ENCODE measurements at places on chromosomes 11 and 22. TPM values are rescaled to one million over a fixed set of nuclear protein-coding genes. Genes with fewer than 3 reads are reported as not detected.

- no peak for DNase-seq
These were observed 7.3 kb downstream of the UBE2L6 start for GRCh38 chr11:57560146-57560545.

GRCh38 chr22:33919391-33920196 lies 682 bp downstream of the LARGE1 start:
- DNase-seq, result no peak

GRCh38 chr11:47523490-47524225 lies 29.3 kb downstream of the CELF1 start:
- DNase-seq, result peak; percentile 41

DNA sequence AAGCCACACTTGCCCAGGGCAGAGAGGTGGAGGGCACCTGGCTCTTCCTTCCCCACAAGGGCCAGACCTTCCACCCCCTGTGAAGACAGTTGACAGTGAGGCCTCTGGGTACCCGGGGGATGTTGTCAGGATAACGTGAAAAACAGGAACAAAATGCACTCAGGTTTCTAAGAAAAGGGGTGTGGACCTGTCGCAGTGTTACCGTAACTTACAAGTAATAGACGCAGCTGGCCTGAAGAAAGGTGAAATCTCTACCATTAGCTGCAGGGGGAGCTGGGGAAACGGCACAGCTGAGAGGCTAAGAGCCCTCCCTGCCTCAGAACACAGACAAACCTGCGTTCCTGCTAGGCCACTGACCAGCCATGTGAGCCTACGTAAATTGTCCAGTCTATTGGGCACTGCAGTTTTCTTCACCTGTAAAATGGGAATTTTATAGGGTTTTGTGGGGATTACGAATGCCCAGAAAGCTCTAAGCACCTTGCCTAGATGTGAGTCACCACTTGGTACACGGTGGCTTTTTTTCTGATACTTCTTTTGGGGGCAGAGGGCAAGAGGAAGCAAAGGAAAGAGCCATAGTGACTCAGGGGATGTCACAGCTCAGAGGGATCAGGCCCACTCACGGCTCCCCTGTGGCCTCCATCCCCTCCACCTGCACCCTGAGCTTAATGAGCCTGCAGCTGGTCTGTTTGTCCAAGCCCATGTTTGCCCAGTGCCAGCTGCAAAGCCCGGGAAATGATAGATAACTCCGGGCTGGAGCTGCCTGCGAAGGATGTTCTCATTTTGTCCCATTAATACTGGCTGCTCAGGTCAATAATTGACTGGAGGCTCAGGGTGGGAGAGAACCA lies 18.4 kb upstream of the CABP7 start:
- DNase-seq, result peak; percentile 5

GRCh38 chr11:13701506-13701905 lies 33.0 kb downstream of the FAR1 start:
- DNase-seq, result no peak

DNA sequence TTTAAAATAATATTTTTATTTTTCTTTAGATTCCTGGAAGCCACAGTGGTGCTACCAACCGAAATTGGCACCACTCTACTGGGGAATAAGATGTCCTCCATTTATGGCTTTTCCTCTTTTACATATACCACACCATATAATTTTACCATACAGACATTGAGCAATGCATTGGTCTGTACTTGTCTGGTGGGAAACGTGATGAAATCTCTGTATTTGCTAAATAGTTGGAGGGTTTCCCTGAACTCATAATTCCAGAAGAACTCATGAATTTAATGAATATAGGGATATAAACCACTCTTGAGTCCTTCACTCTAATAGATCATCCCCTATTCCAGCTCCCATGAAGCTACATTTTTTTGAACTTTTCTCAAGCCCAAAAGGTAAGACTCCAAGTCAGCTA lies 28.0 kb upstream of the MMP13 start:
- DNase-seq, result no peak

- no peak for DNase-seq
These were observed 19.8 kb upstream of the PGM2L1 start for GRCh38 chr11:74417860-74418508.

DNA sequence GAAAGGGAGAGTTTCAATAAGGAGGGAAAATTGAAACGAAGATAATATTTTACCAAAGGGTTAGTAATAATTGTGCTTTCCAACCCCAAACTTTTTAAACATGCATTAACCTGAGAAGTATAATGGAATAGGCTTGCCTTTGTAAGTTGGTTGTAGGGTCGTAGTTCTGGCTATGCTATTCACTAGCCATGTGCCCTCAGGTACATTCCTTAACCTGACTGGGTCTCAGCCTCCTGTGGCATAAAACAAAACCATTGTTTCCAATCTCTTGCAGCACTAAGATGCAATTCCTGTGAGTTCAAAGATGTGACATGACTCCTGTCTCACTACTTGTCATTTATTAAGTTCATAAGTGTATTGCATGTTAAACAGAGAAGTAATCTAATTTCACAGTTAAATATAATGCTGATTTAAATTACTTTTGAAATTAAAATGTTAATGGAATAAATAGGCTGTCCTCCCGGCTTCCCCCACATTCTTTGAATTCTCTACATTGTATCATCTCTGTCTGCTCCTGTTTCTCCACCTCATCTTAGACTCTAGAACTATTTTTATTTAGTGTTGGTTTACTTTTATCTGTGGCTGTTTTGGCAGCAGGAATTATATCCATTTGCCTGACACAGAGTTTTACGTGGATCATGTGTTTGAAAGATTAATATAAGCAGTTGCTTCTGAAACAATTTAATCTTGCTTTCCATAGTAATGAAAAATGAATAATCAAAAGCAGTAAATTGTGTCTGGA lies 216.3 kb downstream of the FAT3 start:
- no peak for DNase-seq

DNA sequence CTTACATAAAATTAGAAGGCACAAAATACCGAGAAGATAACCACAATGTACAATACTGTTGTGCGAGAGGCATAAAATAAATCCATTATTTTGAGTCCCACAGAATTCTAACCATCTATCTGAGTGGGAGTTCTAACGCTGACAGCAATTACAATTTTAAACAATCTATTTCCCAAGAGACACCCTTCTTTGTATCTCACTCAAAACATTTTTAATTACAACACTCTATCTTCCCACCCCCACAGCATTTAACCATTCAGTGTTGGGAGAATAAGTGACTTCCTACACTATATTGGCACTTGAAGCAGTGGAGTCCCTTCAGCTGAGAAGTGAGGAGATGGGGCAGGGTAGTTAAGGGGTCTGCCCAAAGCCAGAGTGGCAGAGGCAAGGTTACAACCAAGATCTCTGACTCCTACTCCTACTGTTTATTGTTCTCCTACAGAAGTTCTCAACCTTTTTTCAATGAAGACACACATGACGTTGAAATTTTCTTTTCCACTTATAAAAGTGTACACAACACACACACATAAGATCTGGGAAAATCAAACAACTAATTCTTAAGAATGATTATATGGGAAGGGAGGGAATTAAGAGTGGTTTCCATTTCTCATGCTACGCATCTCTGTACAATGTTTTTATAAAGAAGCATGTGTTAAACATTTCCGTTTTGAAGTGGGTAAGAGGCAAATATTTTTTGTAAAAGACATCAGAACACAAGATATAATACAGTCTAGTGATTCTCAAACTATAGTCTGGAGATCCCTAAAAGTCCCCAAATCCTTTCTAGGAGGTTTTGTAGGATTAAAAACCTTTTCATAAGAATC lies 10.9 kb downstream of the SLC25A17 start:
- no peak for DNase-seq

DNA sequence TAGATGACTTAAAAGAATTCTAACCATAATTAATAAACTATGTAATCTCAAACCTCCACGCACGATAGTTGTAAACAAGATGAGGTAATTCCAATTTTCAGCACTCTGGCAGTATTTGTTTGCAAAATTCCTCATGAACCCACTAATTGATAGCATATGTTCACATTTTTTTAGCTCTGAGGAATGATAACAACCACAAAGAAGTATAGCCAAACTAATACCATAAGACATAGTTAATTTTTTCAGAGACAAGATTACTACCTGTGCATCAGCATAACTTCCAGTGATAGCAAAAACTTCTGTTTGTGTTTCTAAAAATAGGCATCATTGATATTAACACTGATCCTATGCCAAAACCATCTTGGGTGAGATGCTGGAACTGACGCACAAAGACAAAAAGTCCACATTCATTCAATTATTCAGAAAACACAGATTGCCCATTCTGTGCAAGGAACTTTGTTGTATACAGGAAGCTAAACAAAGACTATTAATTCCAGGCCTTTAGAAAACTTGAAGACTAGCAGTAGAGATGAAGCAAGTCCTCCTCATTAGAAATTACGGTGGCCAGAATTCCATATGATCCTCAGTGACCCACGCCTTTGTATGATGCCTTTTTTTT lies 57.7 kb downstream of the PDGFD start:
- DNase-seq, result no peak

GRCh38 chr11:86115542-86116385 lies 46.9 kb upstream of the PICALM start:
- DNase-seq, result no peak

GRCh38 chr22:43398910-43399309 lies 12.9 kb upstream of the MPPED1 start:
- DNase-seq, result no peak

- DNase-seq, result no peak
These were observed 4.4 kb downstream of the UBASH3B start for GRCh38 chr11:122659676-122660554.

DNA sequence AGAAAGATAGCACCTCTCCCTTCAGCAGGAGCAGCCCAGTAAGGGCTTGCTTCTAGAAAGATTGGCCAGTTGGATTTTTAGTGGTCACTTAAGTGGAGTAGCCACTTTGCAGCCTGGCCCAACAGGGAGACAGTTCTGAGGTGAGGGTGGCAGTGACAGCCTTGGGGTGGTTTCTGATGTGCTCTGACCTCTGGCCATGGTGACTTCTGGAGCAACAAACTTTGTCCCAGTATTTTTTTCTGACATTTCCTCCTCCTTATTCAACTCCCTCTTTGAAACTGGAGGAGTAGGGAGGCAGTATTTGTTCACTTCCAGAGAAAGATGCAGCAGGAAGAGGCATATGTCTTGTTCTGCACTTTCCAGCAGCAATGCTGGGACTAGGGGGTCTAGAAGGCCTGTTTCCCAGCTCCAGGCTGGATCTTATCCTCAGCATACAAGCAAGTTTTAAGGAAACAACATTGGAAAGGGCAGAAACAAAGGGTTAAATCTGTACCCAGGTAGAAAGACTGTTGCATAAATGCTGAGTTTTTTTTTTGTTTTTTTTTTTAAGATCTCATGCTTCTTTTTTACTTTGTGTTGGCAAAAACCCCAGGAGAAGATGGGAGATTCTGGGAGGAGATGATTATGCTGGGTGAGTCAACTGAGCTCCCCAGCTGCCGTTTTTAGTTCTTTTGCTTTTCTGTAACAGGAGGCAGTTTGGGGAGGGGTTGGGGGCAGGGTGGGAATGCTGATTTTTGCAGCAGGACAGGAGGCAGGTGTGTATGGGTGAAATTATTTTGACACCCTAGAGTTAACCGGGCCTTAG lies 37.2 kb downstream of the RCOR2 start:
- no peak for DNase-seq

- no peak for DNase-seq
These were observed 9.9 kb downstream of the STK33 start for GRCh38 chr11:8584082-8584481.

GRCh38 chr11:128026596-128026995 lies 560.8 kb downstream of the ETS1 start:
- no peak for DNase-seq

DNA sequence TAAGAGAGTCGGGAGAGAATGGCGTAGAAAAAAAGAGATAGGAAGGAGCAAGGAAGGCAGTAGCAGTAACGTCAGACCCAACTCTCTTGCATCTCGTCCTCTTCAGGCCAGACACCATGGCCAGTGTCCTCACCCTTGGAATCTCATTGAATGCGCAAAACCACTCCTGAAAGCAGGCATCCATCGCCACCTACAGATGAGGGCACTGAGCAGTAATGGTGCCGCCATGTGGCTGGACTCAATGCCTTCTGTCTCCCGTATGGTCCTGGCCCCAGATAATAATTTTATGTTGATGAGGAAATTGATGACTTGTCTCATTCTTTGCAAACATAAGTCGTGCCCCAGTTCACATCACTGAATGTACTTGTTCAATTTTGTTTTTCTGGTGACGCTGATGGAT lies 17.8 kb upstream of the ALX4 start:
- no peak for DNase-seq

GRCh38 chr11:113894421-113894996 lies 10.1 kb upstream of the HTR3B start:
- no peak for DNase-seq

GRCh38 chr11:32139896-32140520 lies 49.1 kb downstream of the RCN1 start:
- DNase-seq, result no peak

GRCh38 chr11:69367211-69367964 lies 73.4 kb downstream of the MYEOV start:
- no peak for DNase-seq

DNA sequence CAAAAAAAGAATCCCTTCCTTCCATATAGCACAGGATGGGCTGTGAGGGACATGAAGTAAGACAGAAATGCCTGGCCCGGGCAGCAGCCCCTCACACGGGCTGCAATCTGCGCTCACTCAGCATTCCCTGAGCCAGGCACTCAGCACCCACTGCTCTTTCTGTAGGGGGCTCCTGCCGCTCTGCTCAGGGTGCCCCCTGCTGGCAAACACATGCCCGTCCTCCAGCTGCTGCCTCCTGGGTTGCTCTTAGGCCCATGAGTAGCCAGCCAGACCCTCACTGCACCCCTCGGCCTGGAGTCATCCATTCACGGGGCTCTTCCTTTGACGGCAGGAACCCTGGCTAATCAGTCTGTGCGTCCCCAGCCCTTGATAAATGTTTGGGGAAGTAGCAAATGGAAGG lies 6.9 kb downstream of the MCAT start:
- DNase-seq, result no peak

- no peak for DNase-seq
These were observed 806 bp upstream of the SMDT1 start for GRCh38 chr22:42078469-42079318.

DNA sequence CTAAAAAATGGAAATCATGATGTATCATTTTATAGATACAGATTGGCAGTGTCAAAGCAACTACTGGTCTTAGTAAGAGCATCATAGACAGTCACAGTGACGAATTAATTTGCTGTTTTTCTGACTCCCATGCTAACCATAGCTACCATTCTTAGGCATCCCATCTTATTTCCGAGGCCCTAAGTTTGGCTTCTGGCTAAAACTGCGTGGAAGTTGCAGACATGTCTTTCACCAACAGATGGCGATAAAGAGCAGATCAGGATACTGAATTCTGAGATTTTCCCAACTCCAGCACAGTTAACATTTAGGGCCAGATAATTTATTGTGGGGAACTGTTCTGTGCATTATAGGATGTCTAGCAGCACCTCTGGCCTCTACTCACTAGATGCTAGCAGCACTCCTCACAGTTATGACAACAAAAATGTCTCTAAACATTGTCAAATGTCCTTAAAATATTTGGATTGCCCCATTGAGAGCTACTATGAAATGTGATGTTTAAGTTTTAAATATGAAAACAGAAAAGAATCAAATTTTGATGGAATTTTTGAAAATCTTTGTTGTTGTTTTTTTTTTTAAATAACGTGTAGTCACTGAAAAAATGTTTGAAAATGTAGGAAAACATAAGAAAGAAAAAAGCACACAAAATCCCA lies 16.3 kb downstream of the OR2AG2 start:
- DNase-seq, result peak; percentile 10

- DNase-seq, result no peak
These were observed 150.2 kb downstream of the BRD1 start for GRCh38 chr22:49677495-49677889.

ADAMTS15 gene
- total RNA-seq, result not detected

NCAPH2 gene
- total RNA-seq, result 134 TPM

C22orf31 gene
- total RNA-seq, result not detected

AGBL2 gene
- 3.2 TPM for total RNA-seq

BIRC3 gene
- 101 TPM for total RNA-seq

IGSF9B gene
- 73.6 TPM for total RNA-seq

NEU3 gene
- 16.3 TPM for total RNA-seq

WNT11 gene
- total RNA-seq, result 0.39 TPM

Data from activated T-helper 1 cell treated with anti-CD3 and anti-CD28 coated beads, Interleukin-12 subunit alpha, Interleukin-12 subunit beta, Interleukin-2, Interleukin-4 antibody, amounts not matched to agents 30 ng/mL and 10 ng/mL and 1 ng/mL, durations not matched to agents 14 hours and 24 hours and 36 hours (primary cell).